ENCODE measurements at places on chromosomes 2 and 18. TPM values are rescaled to one million over a fixed set of nuclear protein-coding genes. Genes with fewer than 3 reads are reported as not detected.

DNA sequence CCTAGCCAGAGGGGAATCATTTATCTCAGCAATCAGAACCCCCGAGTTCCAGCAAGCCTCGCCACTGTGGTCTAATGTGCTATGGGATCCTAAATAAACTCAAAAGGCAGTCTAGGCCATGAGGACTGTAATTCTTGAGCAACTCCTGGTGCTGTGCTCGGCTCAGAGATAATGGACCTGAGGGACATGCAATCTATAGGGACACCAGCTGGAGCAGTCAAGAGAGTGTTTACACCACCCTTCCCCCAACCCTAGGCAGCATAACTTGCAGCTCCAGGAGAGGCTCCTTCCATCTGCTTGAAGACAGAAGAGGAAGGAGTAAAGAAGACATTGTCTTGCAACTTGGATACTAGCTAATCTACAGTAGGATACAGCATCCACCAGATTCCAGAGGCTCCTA, 225.5 kb upstream of the KLHL14 start:
- H3K27ac ChIP-seq: no peak overlapping the region
- H3K4me1 ChIP-seq: no peaks in the 10 kb centered on the region
- H3K27me3 ChIP-seq: no peaks in the 10 kb centered on the region
- DNase-seq: no peak
- no peak overlapping the region for H3K4me3 ChIP-seq
- no peaks in the 10 kb centered on the region for H3K36me3 ChIP-seq

DNA sequence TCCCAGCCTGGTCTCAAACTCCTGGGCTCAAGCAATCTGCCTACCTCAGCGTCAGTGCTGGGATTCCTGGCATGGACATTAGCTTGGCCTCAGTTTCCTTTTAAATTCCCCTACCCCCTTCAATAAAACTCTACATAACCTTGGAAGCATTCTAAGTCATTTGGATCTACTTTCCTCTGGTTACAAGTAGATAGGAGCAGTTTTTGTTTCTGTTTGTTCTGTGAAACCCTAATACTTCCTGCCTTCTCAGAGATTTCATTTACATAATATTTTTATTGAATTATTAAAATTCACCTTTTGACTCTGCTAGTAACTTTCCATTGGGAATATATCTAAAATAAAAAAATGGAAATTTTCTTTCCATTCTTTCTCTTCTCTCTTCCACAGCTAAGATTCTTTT, 25.9 kb downstream of the GIGYF2 start:
- no peak for DNase-seq
- H3K27ac ChIP-seq: peak overlapping the region; percentile 34
- peaks cover 64% of the 10 kb centered on the region for H3K36me3 ChIP-seq
- peaks cover 32% of the 10 kb centered on the region for H3K4me1 ChIP-seq
- no peaks in the 10 kb centered on the region for H3K27me3 ChIP-seq

DNA sequence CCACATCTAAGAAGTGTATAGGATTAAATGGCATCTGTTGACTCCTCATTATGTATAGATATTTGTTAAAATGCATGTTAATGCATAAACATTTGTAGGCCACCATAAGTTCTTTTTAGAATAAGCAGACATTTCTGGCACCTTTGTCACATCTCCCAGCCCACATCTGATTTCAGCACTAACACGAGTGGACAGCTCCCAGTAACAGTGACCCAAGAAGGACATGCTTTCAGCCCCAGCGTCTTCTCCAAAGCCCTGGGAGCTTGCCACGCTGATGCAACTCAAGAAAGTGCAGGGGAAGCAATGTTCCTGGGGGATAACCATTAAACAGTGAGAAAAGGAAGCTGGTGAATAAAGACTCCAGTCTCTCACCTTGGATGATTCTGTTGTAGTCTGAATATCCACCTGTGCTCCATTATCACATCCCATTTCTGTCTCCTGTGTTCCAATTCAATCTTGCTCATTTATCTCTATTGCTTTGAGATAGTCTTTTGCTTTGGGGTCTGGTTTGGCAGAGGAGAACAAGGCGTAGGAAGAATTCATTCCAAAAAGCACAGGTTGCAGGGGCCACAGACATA, 182.6 kb upstream of the THSD7B start:
- H3K4me3 ChIP-seq: no peak overlapping the region
- H3K36me3 ChIP-seq: no peaks in the 10 kb centered on the region
- no peaks in the 10 kb centered on the region for H3K27me3 ChIP-seq
- DNase-seq: peak; percentile 80

- H3K27ac ChIP-seq: no peak overlapping the region
- H3K36me3 ChIP-seq: no peaks in the 10 kb centered on the region
- H3K4me1 ChIP-seq: no peaks in the 10 kb centered on the region
These were observed 18.5 kb upstream of the NPAS2 start for GRCh38 chr2:100801402-100801801.

GRCh38 chr2:215658635-215659305, 222.9 kb upstream of the FN1 start:
- H3K27me3 ChIP-seq: peaks cover 2% of the 10 kb centered on the region
- no peaks in the 10 kb centered on the region for H3K36me3 ChIP-seq
- H3K27ac ChIP-seq: no peak overlapping the region
- no peak overlapping the region for H3K4me3 ChIP-seq

- peaks cover 13% of the 10 kb centered on the region for H3K27me3 ChIP-seq
- no peak overlapping the region for H3K27ac ChIP-seq
- H3K4me3 ChIP-seq: no peak overlapping the region
- peaks cover 8% of the 10 kb centered on the region for H3K36me3 ChIP-seq
These were observed 425.4 kb upstream of the TRIB2 start for GRCh38 chr2:12291303-12291702.

GRCh38 chr18:10050956-10051355, 137.1 kb downstream of the VAPA start:
- H3K27ac ChIP-seq: no peak overlapping the region
- H3K4me1 ChIP-seq: no peaks in the 10 kb centered on the region
- H3K36me3 ChIP-seq: no peaks in the 10 kb centered on the region
- peaks cover 2% of the 10 kb centered on the region for H3K27me3 ChIP-seq
- no peak overlapping the region for H3K4me3 ChIP-seq

DNA sequence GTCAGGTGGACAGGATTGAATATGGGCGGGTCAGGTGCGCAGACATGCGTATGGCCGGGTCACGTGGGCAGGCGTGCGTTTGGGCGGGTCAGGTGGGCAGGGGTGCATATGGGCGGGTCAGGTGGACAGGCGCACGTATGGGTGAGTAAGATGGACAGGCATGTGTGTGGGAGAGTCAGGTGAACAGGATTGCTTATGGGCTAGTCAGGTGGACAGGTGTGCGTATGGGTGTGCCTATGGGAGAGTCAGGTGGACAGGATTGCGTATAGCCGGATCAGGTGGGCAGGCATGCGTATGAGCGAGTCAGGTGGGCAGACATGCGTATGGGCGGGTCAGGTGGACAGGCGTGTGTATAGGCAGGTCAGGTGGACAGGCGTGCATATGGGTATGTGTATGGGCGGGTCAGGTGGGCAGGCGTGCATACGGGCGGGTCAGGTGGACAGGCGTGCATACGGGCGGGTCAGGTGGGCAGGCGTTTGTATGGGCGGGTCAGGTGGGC, 30.3 kb upstream of the KLF11 start:
- H3K4me1 ChIP-seq: no peaks in the 10 kb centered on the region
- H3K27ac ChIP-seq: no peak overlapping the region
- no peaks in the 10 kb centered on the region for H3K36me3 ChIP-seq
- no peak for DNase-seq
- H3K27me3 ChIP-seq: peaks cover 6% of the 10 kb centered on the region
- no peak overlapping the region for H3K4me3 ChIP-seq

DNA sequence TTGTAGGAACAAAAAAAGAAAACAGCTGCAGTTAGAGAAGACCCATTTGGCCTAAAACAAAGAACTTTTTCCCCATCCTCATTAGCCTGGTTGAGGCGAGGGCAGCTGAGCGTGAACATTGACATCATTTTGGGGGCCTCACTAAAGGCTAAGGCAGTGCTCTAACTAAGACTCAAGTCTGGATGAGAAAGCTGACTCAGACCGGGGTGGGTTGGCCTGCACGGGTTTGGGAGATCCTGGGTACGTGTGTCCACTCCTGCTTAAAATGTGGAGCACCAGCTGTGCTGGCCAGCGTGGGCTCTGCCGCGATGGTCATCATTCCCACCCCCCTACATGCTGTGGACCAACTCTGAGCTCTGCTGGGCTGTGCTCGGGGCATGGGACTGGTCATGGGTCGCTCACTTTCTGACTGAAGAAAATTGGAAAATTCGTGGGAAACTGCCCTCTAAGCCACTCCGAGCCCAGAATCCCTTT, 86.0 kb upstream of the TMEM247 start:
- no peak for DNase-seq
- no peaks in the 10 kb centered on the region for H3K36me3 ChIP-seq
- H3K4me3 ChIP-seq: no peak overlapping the region
- H3K27me3 ChIP-seq: peaks cover 23% of the 10 kb centered on the region

GRCh38 chr18:26471027-26471426, 77.3 kb downstream of the KCTD1 start:
- no peak overlapping the region for H3K27ac ChIP-seq
- H3K27me3 ChIP-seq: no peaks in the 10 kb centered on the region
- H3K4me1 ChIP-seq: no peaks in the 10 kb centered on the region
- H3K4me3 ChIP-seq: no peak overlapping the region
- DNase-seq: no peak

DNA sequence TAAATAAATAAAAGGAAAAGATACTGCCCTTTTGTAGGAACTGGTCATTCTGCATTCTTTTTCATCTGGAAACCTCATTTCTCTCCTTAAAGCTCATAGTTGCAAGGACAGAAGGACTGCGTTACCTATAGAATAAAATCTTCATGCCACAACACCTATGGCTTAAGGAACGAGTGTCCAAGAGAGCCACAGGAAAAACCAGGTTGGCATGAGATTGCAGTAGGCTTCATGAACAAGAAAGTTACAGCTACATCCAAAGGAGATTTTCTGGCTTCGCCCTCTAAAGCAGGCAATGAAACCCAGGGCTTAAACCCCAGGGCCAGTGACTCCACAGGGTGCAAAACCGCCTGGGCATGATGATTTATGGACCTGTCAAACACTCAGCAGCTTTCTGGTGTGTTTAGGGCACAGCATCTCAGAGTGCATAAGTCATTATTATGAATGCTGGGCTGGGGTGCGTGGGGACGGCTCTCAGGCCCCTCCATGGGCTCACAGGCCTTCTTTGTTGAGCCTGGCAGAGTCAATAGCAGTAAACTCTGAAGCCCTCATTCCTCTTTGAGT, 30.7 kb upstream of the PIEZO2 start:
- no peaks in the 10 kb centered on the region for H3K36me3 ChIP-seq
- no peak overlapping the region for H3K27ac ChIP-seq
- H3K27me3 ChIP-seq: no peaks in the 10 kb centered on the region
- no peak overlapping the region for H3K4me3 ChIP-seq
- DNase-seq: no peak

DNA sequence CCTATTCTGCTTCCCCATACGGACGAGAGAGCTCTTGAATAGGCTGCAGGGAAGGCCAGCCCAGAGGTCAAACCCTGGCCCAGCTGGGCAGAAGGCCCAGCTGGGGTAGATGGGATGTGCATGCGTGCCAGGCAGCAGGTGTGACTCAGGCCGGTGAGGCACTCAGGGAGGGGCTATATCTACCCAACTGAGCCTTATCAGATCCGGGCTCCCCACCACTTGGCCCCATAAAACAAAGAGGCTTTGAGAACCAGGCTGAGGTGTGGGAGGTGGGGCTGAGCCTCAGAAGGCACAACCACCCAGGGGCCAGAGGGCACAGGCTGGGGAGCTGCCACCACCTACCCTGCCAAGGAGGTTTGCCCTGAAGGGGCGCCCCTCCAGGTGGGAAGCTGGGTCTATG, 8.0 kb upstream of the CFAP65 start:
- no peak overlapping the region for H3K27ac ChIP-seq
- H3K4me3 ChIP-seq: no peak overlapping the region
- H3K36me3 ChIP-seq: no peaks in the 10 kb centered on the region
- peaks cover 39% of the 10 kb centered on the region for H3K27me3 ChIP-seq
- DNase-seq: no peak

GRCh38 chr2:239608260-239608659, 207.4 kb upstream of the HDAC4 start:
- no peak for DNase-seq
- no peak overlapping the region for H3K4me3 ChIP-seq
- no peaks in the 10 kb centered on the region for H3K36me3 ChIP-seq
- peaks cover 2% of the 10 kb centered on the region for H3K4me1 ChIP-seq
- no peak overlapping the region for H3K27ac ChIP-seq

- peaks cover 66% of the 10 kb centered on the region for H3K36me3 ChIP-seq
- H3K4me1 ChIP-seq: peaks cover 37% of the 10 kb centered on the region
- peak overlapping the region; percentile 43 for H3K4me3 ChIP-seq
These were observed 26.1 kb downstream of the CDC42EP3 start for GRCh38 chr2:37645362-37645761.

- H3K27ac ChIP-seq: no peak overlapping the region
- no peaks in the 10 kb centered on the region for H3K36me3 ChIP-seq
- H3K4me1 ChIP-seq: no peaks in the 10 kb centered on the region
- DNase-seq: no peak
These were observed 176.2 kb downstream of the CALCRL start for GRCh38 chr2:187271825-187272224.

- H3K4me1 ChIP-seq: peaks cover 2% of the 10 kb centered on the region
- H3K36me3 ChIP-seq: no peaks in the 10 kb centered on the region
- no peak for DNase-seq
- peaks cover 10% of the 10 kb centered on the region for H3K27me3 ChIP-seq
These were observed 241.6 kb downstream of the RPIA start for GRCh38 chr2:88933091-88933490.

DNA sequence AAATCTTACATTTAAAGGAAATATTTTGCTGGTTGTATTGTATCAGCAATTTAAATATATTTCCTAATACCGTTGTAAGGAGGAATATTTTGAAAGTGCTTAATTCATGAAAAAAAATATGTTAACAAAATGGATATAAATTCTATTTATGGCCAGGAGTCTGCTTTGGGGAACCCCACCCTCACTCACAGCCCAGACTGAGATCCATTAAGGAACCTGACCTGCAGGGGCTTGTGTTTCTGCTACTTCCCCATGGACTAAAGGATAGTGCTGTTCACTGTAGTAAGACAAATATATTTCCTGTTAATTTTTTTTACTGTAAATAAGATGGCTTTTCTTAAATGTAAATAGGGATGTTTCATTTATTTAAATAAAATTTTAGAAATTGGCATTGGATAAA, 221.9 kb upstream of the COL3A1 start:
- H3K4me1 ChIP-seq: no peaks in the 10 kb centered on the region
- H3K27ac ChIP-seq: no peak overlapping the region
- H3K4me3 ChIP-seq: no peak overlapping the region
- no peaks in the 10 kb centered on the region for H3K27me3 ChIP-seq
- DNase-seq: no peak

HOXD9 gene
- not detected for total RNA-seq

TRIP12 gene
- 246 TPM for total RNA-seq

UGT1A10 gene
- total RNA-seq: not detected

ZSWIM2 gene
- total RNA-seq: not detected

PKDCC gene
- not detected for total RNA-seq

ATF2 gene
- 58.8 TPM for total RNA-seq

NEU2 gene
- not detected for total RNA-seq

GLI2 gene
- 0.14 TPM for total RNA-seq

G6PC2 gene
- total RNA-seq: not detected

CNDP1 gene
- not detected for total RNA-seq

LOXHD1 gene
- not detected for total RNA-seq

FAM168B gene
- 82.3 TPM for total RNA-seq

PPP1R1C gene
- total RNA-seq: not detected
